ENCODE measurements at places on chromosomes 4 and X. TPM values are rescaled to one million over a fixed set of nuclear protein-coding genes. Genes with fewer than 3 reads are reported as not detected.

- DNase-seq = no peak
Measured at GRCh38 chrX:129701624-129702069, 37.1 kb upstream of the XPNPEP2 start.

DNA sequence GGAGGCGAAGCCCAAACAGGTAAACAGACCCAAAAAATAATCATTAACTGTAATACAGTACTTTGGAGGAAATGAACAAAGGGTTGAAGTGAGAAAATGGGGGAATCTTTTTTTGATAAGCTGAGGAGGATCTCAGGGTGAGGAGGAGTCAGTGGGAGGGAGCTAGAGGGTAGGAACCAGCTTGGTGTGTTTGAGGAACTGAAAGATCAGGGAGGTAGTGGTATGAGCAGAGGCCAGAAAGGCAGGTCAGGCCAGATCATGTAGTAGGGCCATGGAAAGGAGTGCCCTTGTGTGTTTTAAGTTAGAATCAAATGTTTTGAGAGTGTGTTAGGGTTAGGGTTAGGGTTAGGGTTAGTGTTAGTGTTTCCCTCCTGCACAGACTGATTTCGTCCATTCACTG is 48.8 kb downstream of the PPP2R2C start:
- DNase-seq = no peak

GRCh38 chr4:87044511-87045233 is 109.9 kb downstream of the AFF1 start:
- no peak for DNase-seq

DNA sequence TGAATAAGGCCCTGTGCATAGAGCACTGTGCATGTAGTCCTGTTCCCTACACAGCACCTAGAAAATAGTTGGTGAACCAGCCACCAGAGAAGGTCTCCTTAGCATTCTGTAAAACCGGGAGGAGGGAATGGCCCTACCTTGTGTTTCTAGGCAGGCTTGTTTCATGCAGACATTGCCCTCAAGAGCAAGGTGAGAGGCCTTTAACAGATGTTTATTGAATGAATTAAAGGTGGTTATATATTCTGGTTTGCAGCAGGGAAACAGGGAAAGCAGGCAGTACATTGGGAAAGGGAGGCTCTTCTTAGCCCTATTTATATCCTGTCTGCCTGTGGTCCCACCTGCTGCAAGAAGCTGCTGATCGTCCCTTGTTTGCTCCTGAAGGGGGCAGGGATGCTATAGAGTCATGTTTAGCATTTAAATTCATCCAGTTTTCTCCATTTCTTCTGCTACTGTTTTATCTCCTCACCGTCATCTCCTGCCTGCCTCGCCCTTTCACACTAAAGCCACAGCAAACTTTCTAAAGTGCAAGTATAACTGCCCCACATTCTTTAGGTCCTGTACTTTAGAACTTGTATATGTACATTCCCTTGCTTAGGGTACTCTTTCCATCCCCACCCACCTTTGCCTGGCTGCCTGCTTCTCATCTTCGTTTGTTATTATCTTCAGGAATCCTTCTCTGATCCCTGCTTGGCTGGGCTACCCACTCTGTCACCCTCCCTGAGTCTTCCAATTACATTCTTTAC is 60.3 kb downstream of the EGF start:
- DNase-seq = no peak

DNA sequence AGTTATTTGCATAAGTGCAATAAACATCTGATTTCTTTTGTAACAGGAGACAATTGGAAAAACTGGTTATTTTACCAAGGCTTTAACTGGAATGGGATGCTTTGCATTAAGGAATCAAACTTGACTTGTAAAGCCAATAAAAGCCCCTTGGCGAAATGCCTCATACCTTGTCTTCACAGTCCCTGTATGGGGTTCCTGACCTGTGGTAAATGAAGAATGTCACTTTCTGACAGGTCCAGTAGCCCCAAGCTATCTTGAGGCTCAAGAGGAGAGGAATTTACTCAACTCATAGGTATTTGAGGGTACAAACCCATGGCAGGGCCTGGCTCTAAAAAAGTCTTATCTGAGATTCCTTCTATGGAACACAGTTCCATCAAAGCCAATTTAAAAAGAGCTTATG is 78.0 kb downstream of the ACOX3 start:
- no peak for DNase-seq

DNA sequence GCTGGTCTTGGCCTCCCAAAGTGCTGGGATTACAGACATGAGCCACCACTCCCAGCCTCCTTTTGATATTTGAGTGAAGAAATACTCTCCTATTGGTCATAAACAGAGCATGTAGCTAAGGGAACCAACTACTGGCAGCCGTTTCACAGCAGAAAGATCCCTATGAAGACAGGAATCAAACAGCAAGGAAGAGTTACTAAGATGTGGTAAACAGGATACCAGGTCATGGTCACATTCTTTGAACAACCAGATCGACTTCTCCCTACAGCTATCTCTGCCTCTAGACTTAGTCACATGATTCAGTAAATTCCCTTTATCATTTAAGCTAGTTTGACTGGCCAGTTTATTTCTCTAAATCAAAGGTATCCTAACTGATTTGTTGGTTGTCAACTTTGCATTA is 9.0 kb upstream of the HNRNPD start:
- no peak for DNase-seq

GRCh38 chr4:1126506-1126905 is 13.1 kb upstream of the RNF212 start:
- DNase-seq = no peak

DNA sequence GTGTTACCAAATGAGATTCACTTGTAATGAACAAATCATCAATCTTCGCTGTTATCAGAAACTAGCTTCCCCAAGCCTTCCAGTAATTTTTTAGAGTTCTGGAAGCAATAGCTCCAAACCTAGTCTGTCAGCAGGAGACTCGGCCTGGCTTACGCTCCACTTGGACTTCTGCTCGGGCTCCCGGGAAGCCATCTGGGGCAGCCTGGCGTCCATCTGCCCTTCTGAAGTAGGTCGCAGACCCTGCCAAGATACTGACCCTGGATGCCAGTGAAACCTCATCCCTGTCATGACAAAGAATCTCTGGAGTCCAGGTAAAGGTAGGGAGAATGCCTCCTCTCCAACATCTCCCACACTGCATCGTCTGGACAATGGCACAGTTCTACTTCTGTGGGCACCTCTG is 493.8 kb upstream of the ZFP42 start:
- no peak for DNase-seq

GRCh38 chrX:54157561-54157960 is 25.5 kb downstream of the FAM120C start:
- no peak for DNase-seq

NAA11 gene
- total RNA-seq = not detected

CXCL6 gene
- total RNA-seq = 0.71 TPM

TBX22 gene
- not detected for total RNA-seq

APEX2 gene
- 12.3 TPM for total RNA-seq

Data from upper lobe of left lung (tissue), 6 donors.